Dermis blood vessel endothelial cell (primary cell): ENCODE measurements at places on chromosomes 7 and 10. TPM values are rescaled to one million over a fixed set of nuclear protein-coding genes. Genes with fewer than 3 reads are reported as not detected.

XPNPEP1 gene
- 180 and 256 TPM in 2 replicates for total RNA-seq

CEP55 gene
- 18.9 and 100 TPM in 2 replicates for total RNA-seq

ORC5 gene
- total RNA-seq: 30.0 and 107 TPM in 2 replicates

GPR26 gene
- not detected in 2 replicates for total RNA-seq

AGR2 gene
- 0.51 TPM in 1 of 2 replicates, not detected in the other for total RNA-seq

HOXA10 gene
- 3.7 and 4.4 TPM in 2 replicates for total RNA-seq

ASIC3 gene
- total RNA-seq: 0.42 TPM in 1 of 2 replicates, not detected in the other
